GM04504 (cell line): ENCODE measurements at places on chromosomes 6 and 20.

GRCh38 chr20:21682521-21682954, 22.9 kb upstream of the PAX1 start:
- no peak for DNase-seq

DNA sequence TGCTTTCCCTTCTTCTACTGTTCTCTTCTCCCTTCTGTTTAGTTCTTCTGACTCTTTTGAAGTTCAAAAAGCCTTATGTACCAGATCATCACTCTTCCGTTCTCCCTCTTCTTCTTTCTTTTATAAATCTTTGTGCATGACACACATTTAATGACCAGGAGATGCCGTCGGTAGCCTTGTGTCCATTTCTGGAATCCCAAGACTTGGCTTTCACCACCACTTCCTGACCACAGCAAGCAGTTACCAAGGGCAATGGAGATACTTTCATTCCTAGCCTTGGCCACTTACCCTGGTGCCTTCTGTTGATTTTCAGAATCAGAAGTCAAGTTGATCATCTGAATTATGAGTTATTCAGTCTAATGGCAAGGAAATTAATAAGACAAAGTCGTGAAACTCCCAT, 268.5 kb upstream of the QKI start:
- DNase-seq: peak; percentile 10

DNA sequence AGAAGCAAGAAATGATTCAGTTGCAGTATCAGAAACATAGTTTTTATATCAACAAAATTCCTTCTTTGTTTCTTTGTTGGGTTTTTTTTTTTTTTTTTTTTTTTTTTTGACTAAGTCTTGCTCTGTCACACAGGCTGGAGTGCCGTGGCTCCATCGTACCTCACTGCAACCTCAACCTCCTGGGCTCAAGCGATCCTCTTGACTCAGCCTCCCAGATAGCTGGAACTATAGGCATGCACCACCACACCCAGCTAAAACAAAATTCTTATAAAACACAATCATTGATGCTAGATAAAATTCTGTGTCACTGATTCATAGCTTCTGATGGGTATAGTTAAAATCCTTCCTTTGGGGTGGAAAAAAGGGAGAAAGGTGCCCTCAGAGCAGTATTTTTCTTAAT, 110.3 kb upstream of the TNFAIP3 start:
- no peak for DNase-seq

GRCh38 chr20:54361475-54361874, 113.9 kb upstream of the DOK5 start:
- no peak for DNase-seq

- DNase-seq: no peak
These were observed 55.9 kb downstream of the ANKEF1 start for GRCh38 chr20:10090588-10091166.

GRCh38 chr20:54184904-54185626, 11.3 kb upstream of the CYP24A1 start:
- no peak for DNase-seq

DNA sequence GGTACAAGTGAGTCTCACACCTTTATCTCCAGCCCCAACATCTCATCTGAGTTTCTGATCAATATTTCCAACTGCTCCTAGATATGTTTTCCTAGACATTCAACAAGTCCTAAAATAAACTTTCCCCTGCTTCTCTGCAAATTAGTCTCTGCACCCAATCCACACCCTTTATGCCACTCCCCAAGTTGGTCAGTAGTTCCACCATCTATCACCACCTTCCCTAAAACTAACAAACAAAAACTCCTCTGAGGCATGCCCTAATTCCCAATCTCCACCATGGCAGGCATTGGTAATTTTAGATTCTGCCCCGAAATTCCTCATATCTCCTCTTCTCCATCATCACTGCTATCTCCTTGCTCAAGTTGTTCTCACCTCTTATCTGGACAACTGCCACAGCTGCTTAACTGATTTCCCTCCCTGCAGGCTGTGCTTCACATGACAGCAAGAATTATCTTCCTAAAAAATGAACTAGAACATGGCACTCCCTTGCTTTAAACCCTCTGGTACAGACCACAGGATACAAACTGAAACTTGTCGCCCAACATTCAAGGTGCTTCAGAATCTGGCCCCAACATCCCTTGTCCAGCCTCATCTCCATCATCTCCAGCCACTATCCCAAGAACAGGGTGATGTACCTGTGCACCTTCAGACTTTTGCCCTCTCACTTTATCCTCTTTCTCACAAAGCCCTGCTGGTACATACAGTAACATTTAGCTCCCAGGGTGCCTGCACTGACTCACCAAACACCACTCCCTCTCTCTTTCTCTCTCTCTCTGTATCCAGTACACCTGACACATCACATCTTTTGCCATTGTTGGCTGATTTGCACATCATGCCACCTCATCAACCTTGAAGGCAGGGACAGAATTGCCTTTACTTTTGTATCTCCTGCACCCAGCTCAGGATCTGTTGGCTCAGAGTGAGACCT, 55.5 kb downstream of the ZHX3 start:
- DNase-seq: no peak

DNA sequence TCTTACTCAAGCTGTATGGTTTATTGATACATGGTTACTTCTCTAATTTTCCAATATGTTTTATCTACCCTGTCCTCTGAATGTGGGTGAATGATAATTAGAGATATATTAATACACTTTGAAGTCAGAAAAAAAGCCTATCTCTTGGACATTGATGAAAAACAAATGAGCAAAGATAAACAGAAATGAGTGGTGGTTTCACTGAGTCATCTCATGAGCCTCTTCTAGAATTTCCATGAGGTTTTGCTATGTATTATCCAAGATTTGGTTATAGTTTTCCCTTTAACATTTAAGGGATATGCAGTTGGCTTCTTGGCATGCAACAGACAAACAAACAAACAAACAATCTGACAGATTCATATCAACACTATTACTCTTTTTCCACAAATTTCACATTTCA, 586.8 kb downstream of the RFPL4B start:
- DNase-seq: no peak

- DNase-seq: peak; percentile 57
These were observed 167.7 kb downstream of the SIM1 start for GRCh38 chr6:100296810-100297544.

DNA sequence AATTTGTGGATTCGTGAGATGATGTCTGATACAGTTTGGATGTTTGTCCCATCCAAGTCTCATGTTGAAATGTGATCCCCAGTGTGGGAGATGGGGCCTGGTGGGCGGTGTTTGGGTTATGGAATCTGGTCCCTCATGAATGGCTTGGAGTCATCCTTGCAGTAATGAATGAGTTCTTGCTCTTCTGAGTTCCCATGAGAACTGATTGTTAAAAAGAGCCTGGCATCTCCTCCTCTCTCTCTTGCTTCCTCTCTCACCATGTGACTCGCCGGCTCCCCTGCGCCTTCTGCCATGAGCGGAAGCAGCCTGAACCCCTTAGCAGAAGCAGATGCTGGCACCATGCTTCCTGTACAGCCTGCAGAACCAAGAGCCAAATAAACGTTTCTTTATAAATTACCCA, 30.5 kb upstream of the RPP40 start:
- DNase-seq: no peak

DNA sequence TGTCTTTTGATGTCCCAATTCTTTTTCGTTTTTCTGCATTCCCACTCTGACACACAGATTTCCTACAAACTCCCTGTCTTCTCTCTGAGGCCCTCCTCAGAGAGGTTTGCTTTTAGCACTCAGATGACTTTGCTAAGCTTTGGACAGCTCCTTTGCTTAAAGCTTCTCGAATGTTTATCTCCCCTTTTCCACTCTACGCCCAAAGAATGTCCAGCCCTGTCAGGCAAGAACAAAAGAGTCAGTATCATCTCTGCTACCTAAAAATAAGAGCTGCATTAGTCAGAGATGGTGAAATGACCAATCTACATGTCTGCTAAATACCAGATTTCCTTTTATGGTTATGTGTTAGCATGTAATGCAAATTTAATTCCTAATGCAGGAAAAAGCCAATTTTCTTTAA, 56.8 kb downstream of the PREP start:
- peak; percentile 35 for DNase-seq

DNA sequence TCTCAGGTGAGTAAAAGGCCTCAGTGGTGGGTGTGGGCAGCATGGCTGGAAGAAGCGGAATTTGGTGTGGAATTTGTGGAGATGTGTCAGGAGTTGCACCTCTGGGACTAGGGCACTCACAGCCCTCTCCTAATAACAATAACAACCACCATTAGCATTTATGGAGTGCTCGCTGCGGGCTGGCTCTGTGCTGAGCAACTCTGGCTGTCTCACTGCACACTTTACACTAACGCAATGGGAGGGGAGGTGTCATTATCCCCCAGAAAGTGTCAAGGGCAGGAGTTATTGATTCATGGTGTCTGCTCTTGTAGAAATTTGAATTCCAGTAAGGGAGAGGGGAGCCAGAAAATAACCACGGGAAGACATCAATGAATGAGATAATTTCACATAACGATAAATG, 22.7 kb upstream of the SCRT2 start:
- no peak for DNase-seq

GRCh38 chr6:161830866-161831616, 557.2 kb upstream of the AGPAT4 start:
- DNase-seq: no peak

DNA sequence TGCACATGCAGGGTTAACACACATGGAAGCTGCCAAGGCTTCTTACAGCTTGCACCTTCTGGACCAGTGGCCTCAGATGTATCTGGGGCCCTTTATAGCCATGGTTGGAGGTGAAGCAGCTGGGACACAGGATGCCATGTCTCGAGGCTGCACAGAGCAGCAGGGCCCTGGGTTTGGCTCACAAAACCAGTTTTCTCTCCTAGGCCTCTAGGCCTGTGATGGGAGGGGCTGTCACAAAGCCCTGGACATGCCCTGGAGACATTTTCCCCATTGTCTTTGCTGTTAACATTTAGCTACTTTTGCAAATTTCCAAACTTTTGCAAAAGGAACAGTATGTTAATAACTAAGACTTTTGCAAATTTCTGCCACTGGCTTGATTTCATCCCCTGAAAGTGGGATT, 18.2 kb upstream of the GSTA1 start:
- DNase-seq: no peak

GRCh38 chr6:135901774-135902524, 50.4 kb downstream of the PDE7B start:
- peak; percentile 58 for DNase-seq

GRCh38 chr20:9279918-9280401, 211.1 kb downstream of the PLCB4 start:
- no peak for DNase-seq

DNA sequence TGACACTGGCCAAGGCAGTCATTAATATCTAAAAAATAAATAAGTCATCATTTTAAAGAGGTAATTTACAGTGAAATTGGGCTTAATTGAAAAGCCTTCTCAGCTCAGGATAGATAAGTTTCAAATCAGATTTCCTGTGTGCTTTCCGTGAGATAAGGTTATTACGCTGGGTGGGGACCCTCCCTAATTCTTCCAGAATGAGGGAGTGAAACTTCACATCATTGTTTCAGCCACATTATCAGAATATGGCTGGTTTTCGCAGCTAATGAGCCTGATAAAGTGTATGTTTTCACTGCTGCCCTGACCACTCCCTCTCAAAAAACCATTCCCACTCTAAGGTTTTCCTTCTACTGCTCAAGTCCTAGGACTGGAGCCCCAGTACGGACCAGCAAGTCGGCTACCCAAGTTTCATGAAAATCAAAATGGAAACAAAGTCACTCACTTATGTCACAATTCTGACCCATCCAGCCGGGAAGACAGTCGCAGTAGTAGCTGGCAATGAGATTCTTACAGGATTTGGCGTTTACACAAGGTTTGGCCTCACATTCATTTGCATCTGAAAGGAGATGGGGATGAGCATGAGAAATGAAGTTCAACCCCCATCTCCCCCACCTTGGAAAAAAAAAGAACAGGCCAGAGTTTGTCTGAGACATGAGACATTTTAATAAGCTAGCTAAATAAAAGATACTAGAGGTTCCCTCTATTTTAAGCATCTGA, 24.6 kb downstream of the JAG1 start:
- no peak for DNase-seq

DNA sequence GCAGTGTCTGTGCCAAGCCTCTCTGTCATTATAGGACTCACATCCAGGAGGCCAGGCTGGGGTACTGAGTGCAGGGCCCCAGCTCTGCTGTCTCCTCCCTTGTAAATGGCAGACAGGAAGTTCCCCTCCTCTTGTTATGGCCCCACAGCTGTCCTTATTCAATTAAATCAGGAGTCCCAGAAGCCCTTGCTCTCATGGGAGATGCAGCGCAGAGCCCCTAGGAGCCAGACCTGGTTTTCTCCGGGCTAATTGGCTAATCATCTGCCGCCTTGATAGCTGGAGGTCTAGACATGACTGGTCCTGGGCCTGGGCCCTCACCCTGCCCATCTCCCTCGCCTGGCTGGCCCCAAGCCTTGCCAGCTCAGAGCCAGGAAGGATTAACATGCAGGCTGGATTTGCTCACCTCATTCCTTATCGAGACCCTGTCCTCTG, 172.0 kb downstream of the VEGFA start:
- no peak for DNase-seq

GRCh38 chr6:13725570-13725969, 13.9 kb upstream of the RANBP9 start:
- no peak for DNase-seq

GRCh38 chr6:126422912-126423311, 83.0 kb downstream of the CENPW start:
- DNase-seq: no peak

- no peak for DNase-seq
These were observed 307.0 kb upstream of the NOX3 start for GRCh38 chr6:155762649-155763048.

DNA sequence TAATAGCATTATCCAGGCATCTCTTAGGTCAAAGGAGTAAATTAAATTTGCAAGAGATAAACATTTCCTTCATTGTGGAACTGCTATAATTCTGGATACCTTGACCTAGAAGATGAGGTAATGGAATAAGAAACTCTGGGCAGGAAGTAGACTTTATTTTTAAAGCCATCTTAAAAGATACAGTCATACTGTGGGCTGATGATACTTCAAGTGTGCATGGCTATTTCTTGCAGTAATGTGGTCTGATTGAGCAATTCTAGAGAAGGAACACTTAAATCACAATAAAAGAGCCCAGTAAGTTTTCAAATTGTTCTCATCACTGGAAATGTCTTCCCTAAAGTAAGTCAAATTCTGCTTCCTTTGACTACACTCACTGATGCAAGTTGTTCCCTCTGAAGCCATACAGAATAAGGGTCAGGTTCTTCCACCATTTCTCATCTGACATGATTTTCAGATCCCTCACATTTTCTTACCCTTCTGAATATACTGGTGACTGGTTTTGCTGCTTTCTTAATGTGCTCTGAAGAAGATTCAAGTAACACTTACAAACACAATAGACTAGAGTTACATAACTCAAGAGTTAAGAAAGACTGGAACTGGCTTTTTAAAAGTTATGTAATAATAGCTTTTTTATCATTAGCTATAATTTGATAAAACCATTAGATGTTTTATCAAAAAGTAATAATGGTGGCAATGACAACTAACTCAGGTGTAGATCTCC, 62.6 kb upstream of the TMEM244 start:
- DNase-seq: peak; percentile 17

DNA sequence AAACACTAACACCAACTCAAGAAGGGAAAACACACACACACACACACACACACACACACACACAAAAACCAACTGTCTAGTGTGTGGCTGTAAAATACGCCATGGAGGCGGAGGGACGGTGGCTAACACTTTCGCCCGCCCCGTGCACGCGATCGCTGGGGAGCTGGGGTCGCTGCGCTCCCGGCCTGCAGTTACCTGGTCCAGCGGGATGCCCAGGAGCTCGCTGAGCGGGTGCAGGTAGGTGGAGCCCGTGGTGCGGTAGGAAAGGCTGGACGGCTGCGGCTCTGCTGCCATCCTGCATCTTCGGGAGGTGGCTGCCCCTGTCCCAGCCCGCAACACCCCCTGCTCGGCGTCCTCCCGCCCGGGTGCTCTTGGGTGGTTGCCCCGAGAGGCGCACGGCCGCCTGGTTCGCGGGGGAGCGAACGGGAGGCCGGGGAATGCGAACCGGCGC, 303 bp downstream of the MBOAT1 start:
- DNase-seq: no peak
